Amniotic stem cell (primary cell): ENCODE measurements at places on chromosomes 16 and 17.

- DNase-seq, result no peak
These were observed 176.7 kb downstream of the SOX9 start for GRCh38 chr17:72297326-72298115.

GRCh38 chr16:62450291-62450690, 414.1 kb upstream of the CDH8 start:
- no peak for DNase-seq

DNA sequence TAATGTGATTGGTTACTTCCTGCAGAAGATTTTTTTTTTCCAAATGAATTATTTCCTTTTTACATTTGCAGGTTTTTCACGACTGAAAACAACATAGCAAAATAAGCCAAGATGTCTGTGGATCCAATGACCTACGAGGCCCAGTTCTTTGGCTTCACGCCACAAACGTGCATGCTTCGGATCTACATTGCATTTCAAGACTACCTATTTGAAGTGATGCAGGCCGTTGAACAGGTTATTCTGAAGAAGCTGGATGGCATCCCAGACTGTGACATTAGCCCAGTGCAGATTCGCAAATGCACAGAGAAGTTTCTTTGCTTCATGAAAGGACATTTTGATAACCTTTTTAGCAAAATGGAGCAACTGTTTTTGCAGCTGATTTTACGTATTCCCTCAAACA, 2.4 kb downstream of the MIS12 start:
- DNase-seq, result no peak

DNA sequence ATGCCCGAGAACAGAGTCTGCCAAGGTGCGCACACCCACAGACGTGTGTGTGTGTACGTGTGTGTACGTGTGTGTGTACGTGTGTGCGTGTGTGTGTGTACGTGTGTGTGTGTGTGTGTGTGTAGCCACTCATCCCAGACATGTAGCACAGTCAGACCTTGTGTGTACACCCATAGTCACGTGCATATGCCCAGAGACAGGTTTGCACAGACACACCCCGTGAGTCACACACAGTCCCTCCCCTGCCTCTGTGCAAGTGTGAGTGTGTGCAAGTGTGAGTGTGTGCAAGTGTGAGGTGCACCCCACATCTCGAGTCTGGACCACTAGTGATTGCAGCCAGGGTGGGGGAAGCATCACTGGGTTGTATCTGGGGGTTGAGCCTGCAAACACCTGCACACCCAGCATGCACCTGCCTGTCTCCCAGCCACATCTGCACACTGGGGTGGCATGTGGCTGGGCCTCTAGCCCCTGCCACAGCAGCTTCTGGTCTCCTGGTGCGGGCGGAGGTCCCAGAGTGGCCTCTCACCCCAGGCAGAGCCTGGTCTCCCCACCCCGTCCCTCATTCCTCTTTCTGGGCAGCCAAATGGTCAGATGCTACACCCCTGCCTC, 23.6 kb downstream of the BAHCC1 start:
- no peak for DNase-seq

DNA sequence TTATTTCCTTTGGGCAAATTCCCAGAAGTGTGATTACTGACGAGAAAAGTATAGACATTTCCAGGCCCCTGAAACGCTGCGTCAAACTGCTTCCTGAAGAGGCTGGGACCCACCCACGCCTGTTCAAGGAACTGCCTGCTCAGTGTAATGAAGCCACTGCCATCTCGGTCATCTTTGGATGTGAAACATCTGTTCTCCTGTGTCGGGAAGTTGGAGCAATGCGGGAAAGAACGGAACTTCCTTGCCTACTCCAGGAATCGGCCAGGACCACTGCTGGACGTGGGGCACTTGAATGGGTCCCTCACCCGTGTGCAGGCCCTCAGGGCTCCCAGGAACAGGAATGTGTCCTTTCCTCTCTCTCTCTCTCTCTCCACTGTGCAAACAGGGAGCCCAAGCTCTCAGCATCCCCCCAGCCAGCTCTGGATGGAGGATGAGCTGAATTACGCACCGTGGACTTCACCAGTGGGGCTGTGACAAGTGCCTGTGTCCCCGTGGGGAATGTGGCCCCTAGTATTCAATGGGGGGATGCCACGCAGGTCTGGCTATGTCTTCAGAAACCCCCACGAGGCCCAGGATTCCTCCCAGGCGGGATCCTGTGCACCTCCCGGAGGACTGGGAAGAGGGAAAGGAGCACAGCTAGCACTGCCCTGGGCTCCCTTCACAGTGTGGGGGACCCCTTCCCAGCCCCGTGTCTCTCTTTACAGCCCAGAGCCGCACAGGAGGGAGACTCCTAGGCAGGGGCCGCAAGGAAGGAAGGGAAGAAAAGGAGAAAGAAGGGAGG, 18.3 kb upstream of the LITAF start:
- no peak for DNase-seq

GRCh38 chr17:883586-883962, 96.0 kb downstream of the NXN start:
- DNase-seq, result no peak

- DNase-seq, result no peak
These were observed 1.2 kb downstream of the GPR142 start for GRCh38 chr17:74368341-74369081.

GRCh38 chr16:67034487-67034886, 5.5 kb downstream of the CBFB start:
- DNase-seq, result no peak

DNA sequence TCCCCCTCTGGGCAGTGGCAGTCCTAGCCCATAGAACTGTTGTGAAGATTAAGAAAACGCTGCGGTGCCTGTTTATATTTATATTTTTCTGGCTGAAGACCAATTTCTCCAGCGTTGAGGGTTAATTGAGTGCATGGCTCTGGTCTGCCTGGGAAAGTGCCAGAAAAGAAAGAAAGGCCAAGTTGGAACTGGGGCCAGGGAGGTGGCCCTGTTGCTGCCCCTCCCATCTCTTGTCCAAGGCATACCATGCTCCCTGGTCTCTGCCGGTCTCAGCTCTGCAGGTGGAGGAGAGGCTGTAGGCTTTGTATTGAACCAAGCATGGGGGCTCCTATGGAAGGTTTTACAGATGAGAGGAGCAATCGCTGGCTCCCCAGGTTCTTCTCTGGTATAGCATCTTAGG, 124.7 kb downstream of the MGAT5B start:
- DNase-seq, result no peak

- no peak for DNase-seq
These were observed 67.9 kb downstream of the BCAS3 start for GRCh38 chr17:60745544-60745943.

- no peak for DNase-seq
These were observed 94.6 kb upstream of the TBX2 start for GRCh38 chr17:61305024-61305423.

DNA sequence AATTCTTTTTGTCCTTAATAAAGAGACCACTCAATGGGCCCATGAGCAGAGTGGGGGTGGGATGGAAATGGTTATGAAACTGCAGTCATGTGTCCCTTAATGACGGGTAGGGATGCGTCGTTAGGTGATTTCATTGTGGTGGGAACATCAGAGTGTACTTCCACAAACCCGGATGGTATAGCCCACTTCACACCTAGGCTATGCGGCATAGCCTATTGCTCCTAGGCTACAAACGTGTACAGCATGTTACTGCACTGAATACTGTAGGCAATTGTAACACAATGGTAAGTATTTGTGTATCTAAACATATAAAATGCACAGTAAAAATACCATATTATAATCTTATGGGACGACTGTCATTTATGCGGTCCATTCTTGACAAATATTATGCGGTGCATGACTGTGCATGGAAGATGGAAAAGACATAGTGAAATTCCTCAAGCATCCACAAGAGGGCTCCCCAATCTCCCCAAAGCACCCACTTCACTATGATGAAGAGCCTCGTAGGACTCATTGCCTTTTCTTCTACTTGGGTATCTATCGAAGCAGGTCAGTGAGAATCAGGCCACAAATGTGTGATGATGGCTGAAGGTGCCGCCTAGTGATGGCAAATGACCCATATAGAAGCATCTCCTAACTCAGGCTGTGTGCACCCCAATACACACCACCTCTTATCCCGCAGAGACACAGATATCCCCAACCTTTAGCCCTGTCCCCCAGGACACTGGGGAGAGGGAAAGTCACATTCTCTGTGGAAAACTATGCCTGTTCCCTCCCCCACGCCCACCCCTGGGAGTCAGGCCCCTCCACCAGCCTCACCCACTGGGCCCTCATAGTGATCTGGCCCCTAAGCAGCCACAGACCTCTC, 43.5 kb downstream of the TBX21 start:
- DNase-seq, result no peak
